Stimulated activated CD8-positive, alpha-beta memory T cell treated with anti-CD3 and anti-CD28 coated beads, Interleukin-4, amount 100 ng/mL, for 48 hours (primary cell): ENCODE measurements at places on chromosomes 3 and 15.

DNA sequence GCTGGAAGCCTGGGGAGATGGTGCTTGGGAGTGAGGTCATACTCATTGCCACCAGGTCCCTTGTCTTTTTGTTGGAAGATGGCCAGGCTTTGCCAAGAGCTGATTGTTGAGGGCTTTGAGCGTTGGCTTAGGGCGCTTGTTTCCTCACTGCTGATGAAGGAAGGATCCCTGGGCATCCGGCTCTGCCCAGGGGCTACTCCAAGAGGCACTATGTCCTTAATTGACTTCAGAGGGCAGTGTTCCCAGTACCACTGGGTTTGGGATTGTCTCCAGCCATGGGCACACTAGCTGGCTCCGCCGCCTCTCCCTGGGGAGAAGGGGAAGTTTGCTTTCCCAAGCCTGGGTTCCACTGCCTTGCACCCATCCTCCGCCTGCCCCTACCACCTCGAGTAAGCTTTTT lies 57.2 kb upstream of the RGMA start:
- DNase-seq: no peak

GRCh38 chr3:170640737-170641171 lies 54.9 kb upstream of the SLC7A14 start:
- DNase-seq: no peak

DNA sequence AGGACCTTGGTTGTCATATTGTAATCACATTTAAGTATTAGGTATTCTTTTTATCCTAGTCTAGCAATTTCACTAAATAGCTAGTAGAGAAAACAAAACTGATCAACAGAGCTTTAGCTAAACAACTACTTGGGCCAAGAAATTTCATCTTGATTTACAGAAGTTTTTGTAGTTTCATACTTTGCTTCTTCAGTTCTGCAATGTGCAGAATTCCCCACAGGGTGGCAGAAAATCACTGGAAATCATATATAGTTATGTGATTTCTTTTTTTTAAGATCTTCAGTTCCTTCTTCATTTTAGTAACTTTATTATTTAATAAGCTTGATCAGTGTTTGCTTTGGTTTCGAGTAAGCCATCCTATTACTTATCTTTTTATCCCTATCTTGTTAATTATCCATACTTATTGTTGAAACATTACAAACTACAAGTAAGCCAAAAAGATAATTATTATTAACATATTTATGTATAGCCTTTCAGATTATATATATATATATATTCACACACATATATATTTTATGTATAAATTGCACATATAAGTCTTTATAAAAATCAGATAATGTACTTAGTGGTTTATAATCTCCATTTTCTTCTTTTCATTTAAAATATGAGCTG lies 2.2 kb upstream of the BNIP2 start:
- DNase-seq: peak; percentile 40

- no peak for DNase-seq
These were observed 65.4 kb downstream of the BOC start for GRCh38 chr3:113276751-113277080.

DNA sequence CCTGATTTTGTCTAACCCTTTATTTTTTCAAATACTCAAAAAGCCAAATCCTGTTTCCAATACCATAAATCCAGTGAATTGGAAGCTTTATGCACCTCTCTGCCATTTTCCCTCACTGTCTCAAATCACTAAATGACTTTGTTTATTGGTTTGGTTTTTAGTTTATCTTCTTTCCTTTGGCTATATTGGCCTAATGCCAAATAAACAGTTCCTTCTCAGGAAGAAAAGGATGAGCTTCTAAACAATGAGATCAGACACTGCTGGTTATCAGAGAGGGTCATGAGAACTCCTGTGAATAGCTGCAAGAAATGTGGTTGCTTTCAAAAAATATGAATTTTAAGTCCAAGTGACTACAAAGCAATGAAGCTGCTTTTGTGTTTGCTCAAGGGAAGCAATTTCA lies 359.9 kb downstream of the MECOM start:
- DNase-seq: no peak

- DNase-seq: no peak
These were observed 11.7 kb upstream of the CD47 start for GRCh38 chr3:108102420-108103039.

- no peak for DNase-seq
These were observed 284.5 kb upstream of the SEMA6D start for GRCh38 chr15:47432826-47433225.

GRCh38 chr15:78282324-78282723 lies 17.1 kb downstream of the SKIC8 start:
- no peak for DNase-seq

- peak; percentile 31 for DNase-seq
These were observed 193.6 kb downstream of the CLSTN2 start for GRCh38 chr3:140128631-140129030.

DNA sequence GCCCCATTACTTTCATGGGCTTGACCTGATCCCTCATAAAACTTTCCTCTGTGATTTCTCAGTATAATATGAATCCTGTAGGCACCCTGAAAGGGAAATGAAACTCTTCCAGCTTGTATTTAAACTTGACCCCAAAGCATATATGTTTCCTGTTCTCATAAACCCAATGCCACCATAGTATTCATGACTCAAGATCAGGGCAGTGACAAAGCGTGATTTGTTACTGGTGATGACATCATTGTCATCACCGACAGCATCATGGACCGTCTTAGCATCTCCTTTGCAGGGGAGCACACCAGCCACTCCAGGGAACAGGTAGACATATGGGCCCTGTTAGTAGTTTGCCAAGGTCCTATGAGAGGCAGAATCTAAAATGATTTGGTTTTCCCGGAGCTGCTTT lies 741.2 kb downstream of the NR2F2 start:
- no peak for DNase-seq
